ENCODE measurements at places on chromosomes 7 and 10. TPM values are rescaled to one million over a fixed set of nuclear protein-coding genes. Genes with fewer than 3 reads are reported as not detected.

DNA sequence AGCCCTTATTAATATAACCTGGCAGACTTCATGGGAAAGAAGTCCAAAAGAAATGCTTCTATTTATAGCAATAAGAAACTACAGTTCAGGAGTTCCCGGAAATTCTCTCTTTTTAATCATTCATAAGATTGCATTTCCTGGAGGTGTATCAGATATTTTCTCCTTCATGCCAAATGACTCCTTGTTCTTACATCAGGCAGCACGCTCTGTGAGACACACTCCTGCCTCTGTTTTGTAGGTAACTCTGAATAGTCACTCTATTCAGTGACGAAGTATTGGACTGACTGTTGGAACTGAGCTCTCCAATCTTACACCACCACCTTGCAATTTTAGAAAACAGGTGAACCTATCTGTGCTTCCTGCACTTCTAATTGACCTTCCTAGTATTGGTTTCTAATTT lies 78.7 kb upstream of the MSRB2 start:
- no peaks in the 10 kb centered on the region for H3K27me3 ChIP-seq
- H3K27ac ChIP-seq = no peak overlapping the region
- no peak overlapping the region for H3K4me3 ChIP-seq
- DNase-seq = no peak
- H3K36me3 ChIP-seq = no peaks in the 10 kb centered on the region

Gene ABCC2
- 1.5 TPM for total RNA-seq

GRCh38 chr10:129027906-129028305 lies 439.1 kb upstream of the MGMT start:
- H3K36me3 ChIP-seq = no peaks in the 10 kb centered on the region
- DNase-seq = no peak
- H3K27ac ChIP-seq = no peak overlapping the region
- peaks cover 6% of the 10 kb centered on the region for H3K4me1 ChIP-seq

DNA sequence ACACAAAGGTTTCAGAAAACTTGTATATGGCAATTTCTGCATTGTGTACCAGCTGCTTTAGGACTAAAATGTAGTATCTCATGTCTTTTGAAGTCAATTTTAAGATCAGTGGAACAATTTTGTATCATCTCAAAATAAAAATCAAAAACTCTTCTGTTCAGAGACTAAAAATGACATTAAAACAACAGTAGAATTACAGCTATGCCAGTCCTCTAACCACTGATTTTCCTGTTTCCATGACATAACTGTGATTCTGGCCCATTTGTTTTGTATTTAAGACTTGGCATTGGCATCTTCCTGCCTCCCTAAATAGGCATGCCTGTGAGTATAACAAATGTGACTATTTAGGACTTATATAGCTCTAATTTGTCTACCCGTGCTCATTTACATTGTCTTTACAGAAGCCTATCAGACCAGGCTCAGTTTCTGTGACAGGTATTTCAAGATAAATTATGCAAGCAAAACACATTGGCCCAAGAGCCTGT lies 29.1 kb upstream of the VPS41 start:
- no peaks in the 10 kb centered on the region for H3K4me1 ChIP-seq
- no peaks in the 10 kb centered on the region for H3K27me3 ChIP-seq
- no peak overlapping the region for H3K4me3 ChIP-seq

GRCh38 chr7:116273283-116273917 lies 63.1 kb downstream of the TES start:
- no peaks in the 10 kb centered on the region for H3K36me3 ChIP-seq
- H3K4me1 ChIP-seq = no peaks in the 10 kb centered on the region
- H3K27ac ChIP-seq = no peak overlapping the region

Gene PTN
- not detected for total RNA-seq

DNA sequence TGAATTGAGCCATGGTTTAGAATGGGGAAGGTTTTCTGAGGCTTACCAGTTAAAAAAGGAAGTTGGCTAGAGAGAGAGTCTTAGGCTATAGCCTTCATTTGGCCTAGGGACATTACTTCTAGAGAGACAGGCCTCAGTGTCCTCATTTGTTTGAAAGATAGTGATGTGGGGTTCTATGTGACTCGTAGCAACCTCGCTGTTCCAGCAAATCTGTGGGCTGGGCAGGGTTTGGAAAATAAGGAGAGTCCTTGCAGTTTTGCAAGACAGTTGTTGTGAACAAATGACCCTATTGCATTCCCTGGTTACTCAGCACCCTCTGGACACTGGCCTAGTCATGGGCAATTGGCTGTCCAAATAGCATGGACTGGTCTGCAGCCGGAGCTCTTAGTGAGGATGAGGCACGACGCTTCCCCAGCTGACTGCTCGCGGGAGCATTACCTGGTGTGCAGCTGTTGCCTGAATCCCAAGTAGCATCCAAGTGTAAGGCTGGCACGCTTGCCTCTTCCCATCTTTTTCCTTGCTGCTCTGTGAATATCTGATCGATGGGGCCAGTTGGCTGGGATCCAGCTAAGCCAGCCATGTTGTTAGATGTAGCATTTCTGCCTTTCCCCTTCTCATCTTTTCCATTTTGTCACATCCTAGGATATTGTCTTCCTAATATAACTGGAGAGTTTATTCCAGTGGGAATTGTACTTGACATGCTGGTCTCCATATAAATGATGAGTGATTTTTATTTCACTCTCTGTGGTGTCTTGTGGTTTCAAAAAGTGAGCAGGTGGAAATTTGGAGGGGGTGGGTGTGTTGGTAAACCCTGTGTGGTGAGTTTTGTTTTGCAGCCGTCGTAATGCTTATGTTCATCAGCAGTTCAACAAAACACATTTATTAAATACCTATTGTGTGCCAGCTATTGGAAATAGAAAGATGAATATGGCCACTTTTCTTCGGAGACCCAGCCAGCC lies 99.8 kb downstream of the SND1 start:
- H3K4me3 ChIP-seq = no peak overlapping the region
- H3K27ac ChIP-seq = no peak overlapping the region
- no peaks in the 10 kb centered on the region for H3K4me1 ChIP-seq
- H3K36me3 ChIP-seq = no peaks in the 10 kb centered on the region
- no peak for DNase-seq

Gene ZNF775
- total RNA-seq = 4.3 TPM

Gene GPR15LG
- total RNA-seq = not detected

DNA sequence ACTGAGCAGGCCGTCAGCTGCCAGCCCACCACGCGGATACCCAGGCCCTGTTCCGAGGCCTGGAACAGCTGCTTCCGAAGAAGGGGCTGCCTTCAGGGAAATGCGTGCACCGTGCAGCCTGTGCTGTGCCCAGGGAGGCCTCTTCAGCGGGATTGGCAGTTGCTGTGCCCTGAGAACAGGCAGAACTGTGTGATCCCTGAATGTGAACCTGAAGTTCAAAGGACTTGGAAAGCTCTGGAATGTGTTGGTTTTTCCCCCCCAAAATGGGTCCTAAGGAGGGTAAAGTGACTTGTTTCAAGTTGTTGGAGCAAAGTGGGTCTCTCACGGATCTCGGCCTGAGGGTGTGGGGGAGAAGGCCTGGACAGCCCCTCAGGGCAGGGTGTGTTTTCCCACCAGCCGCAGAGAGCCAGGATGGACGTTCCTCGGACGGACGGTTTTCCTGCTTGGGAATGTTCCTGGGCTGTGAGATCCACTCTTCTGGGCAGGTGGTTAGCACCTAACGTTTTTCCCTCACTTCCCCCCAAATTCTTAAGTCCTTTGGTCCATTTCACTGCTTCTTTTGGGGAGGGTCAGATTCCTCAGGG lies 2.1 kb downstream of the SPRN start:
- no peak overlapping the region for H3K27ac ChIP-seq
- no peak overlapping the region for H3K4me3 ChIP-seq
- peaks cover 34% of the 10 kb centered on the region for H3K36me3 ChIP-seq
- H3K27me3 ChIP-seq = no peaks in the 10 kb centered on the region
- no peak for DNase-seq

GRCh38 chr10:120217736-120218135 lies 239.3 kb upstream of the PLPP4 start:
- H3K4me1 ChIP-seq = no peaks in the 10 kb centered on the region
- no peaks in the 10 kb centered on the region for H3K36me3 ChIP-seq

- H3K27ac ChIP-seq = no peak overlapping the region
- H3K27me3 ChIP-seq = no peaks in the 10 kb centered on the region
- H3K4me1 ChIP-seq = no peaks in the 10 kb centered on the region
- DNase-seq = no peak
Observed at GRCh38 chr7:53984776-53985175, 557.4 kb upstream of the VSTM2A start.

DNA sequence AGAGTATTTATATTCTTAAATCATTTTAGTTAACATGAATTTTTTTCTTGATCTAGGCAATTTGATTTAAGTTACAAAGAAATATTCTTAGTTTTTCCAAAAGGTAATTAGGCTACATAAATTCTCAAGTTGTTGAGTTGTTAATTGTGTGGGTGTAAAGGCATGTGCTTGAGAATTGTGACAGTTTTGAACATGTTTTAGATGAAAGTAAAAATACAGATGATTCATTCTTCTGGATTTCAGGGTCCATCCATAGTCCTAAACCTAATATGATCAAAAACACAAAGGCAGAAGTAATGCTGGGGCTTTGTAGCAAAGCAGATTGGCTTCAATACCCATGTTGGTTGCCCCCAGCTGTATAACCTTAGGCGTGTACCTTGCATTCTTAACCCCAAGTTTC lies 127.9 kb downstream of the CPED1 start:
- H3K4me3 ChIP-seq = no peak overlapping the region
- H3K27ac ChIP-seq = no peak overlapping the region
- no peaks in the 10 kb centered on the region for H3K27me3 ChIP-seq
- H3K36me3 ChIP-seq = no peaks in the 10 kb centered on the region

Gene PPP1R9A
- total RNA-seq = not detected

GRCh38 chr7:17144322-17144721 lies 154.1 kb upstream of the AHR start:
- no peaks in the 10 kb centered on the region for H3K36me3 ChIP-seq
- peak overlapping the region; percentile 6 for H3K4me3 ChIP-seq
- H3K27me3 ChIP-seq = no peaks in the 10 kb centered on the region
- no peak overlapping the region for H3K27ac ChIP-seq
- DNase-seq = no peak

DNA sequence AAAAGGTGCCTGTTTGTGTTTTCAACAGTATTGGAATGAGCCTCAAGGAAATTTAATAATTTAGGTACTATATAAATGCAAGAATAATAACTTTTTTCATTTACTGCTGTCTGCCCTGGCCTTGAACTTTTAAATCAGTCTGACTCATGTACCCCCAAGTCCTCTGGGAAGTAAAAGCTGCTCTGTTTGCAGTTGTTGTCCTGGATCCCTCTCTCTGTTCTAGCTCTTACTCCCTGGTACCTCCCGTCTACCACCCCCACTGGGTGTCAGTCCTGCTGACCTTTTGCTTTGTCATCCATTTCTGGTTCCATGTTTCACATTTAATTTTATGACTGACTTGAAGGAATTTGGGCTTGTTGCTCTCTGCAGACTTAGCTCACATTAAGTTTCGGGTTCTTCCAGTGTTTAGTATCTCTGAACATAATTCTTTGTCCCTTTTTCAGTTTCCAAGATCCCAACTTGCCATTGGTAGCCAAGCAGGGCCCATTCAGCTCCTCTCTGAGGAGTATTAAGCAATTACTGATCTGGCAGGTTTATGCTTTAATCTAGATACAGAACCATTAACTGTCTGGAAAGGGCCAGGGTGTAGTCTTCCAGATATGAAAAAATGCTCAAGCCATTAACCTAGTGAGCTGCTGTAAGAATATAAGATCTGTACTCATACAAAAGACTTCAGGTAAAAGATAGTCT lies 208.7 kb upstream of the FAM3C start:
- no peaks in the 10 kb centered on the region for H3K27me3 ChIP-seq
- no peaks in the 10 kb centered on the region for H3K4me1 ChIP-seq
- no peak overlapping the region for H3K27ac ChIP-seq
- no peak overlapping the region for H3K4me3 ChIP-seq
- no peak for DNase-seq
- no peaks in the 10 kb centered on the region for H3K36me3 ChIP-seq

- no peaks in the 10 kb centered on the region for H3K27me3 ChIP-seq
- no peak overlapping the region for H3K4me3 ChIP-seq
- H3K27ac ChIP-seq = no peak overlapping the region
- no peak for DNase-seq
- no peaks in the 10 kb centered on the region for H3K36me3 ChIP-seq
Observed at GRCh38 chr7:117284692-117285091, 38.2 kb downstream of the WNT2 start.

DNA sequence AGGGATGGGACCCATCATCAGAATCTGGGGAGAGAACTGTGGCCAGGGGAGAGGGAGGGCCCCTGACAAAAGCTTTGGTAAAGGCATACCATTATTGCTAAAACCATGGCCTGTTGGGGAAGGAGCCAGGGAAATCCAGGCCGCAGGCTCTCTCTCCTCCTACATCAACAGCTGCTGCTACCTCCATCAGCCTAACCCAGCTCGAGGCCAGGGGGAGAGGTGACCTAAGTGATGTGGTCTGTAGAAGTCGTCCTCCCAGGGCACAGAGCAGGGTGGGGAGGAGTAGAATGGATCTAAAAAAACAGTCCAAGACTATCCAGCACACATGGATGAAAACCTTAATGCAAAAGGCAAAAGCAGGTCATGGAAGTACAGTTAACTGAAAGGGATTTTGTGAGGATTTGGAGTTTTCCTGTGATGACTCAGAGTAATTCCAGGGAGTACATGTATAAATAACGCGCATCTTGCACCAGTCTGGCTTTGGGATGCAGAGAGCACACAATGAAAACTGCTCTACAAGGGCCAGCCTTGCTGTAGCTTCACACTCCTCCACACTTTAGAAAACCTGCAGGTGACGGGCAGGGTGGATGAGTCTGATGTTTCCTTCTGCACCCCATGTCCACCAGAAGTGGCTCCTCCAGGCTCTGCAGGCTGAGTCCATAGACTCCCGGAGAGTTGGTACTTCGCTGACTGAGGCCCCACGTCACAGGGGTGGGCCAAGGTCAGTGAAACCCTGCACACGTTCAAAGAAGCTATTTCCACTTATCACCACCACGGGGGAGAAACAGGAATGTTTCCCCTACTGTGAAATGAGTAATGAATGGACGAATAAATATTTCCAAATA lies 38.5 kb upstream of the MSMB start:
- no peak for DNase-seq
- H3K4me3 ChIP-seq = no peak overlapping the region
- H3K27me3 ChIP-seq = no peaks in the 10 kb centered on the region

All from naive thymus-derived CD4-positive, alpha-beta T cell (primary cell).